ENCODE measurements at places on chromosomes 7 and 10. TPM values are rescaled to one million over a fixed set of nuclear protein-coding genes. Genes with fewer than 3 reads are reported as not detected.

DNA sequence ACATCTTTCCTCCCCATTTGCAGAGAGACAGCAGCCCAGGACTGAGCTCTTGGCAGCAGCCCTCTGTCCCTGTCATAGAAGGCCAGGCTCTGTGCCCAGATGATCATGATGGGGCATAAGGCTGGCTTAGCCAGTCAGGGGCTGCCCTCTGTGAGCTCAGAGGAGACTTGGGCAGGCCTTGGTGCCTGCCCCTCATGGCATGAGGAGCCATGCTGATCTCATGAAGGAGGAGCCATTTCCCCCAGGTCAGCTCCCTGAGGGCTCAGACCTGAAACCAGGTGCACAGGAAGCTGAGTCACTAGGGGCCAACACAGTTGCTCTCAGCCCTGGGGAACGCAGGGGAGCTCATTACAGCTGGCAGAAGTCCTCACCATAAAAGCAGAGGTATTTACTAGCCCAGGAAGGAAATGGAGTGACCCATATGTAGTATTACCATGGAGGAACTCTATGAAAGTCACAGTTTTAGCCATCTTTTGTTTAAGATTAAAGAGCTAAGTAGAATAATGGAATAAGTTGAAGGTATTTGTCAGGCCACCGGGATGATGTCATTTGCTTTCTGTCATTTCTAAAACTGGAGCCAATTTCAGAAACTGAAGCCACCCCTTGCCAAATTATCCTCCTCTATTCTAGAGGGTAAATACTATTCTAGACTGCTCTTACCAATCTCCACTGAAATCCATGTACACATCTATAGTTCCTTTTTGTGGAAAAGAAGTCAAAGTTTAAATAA lies 362.4 kb upstream of the ZNF32 start:
- DNase-seq = no peak

Gene CPED1
- 43.4 TPM for polyA plus RNA-seq

GRCh38 chr10:6565588-6565987 lies 14.5 kb downstream of the PRKCQ start:
- DNase-seq = no peak

Gene PIK3CG
- polyA plus RNA-seq = 2.7 TPM

DNA sequence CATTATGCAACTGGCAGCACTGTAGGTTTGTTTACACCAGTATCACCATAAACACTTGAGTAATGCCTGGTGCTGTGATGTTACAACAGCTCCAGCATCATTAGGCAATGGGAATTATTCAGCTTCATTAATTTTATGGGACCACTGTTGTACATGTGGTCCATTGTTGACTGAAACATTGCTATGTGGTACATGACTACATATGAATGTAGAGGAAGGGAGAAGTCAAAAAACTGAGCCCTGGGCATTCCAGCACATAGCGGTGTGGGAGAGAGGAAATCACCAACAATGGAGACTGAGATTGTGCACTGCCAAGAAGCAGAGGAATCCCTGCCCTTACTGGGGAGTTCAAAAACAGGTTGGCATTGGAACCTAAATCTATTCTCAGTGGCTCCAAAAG lies 89.0 kb downstream of the TRIM24 start:
- no peak for DNase-seq

Gene AASS
- polyA plus RNA-seq = 80.6 TPM

DNA sequence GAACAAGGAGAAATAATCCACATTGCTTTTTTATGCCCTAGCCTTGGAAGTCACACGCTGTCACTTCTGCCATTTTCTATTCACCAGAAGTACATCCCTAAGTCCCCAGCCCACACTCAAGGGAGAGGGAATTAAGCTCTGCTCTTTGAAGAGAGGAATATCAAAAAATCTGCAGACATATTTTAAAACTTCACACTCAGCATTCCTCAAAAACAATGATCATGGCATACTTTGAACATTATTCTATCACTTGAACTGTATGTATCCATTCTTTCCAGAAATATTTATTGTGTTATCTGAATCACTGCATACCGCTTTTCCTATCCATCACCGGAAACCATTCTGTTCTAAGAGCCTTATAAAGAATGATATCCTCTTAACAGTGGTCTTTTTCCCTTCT lies 9.4 kb downstream of the ABCC2 start:
- no peak for DNase-seq

- DNase-seq = no peak
Measured at GRCh38 chr10:59817773-59818172, 64.5 kb upstream of the MRLN start.

Gene LDB3
- polyA plus RNA-seq = 1.2 TPM

Gene BRAT1
- polyA plus RNA-seq = 23.2 TPM
